ENCODE measurements at places on chromosomes 6 and 20.
A peak's percentile ranks its signal among the peaks of the same experiment; 100 is the strongest.

- DNase-seq: no peak
These were observed 102.7 kb downstream of the PTPRK start for GRCh38 chr6:128417698-128418097.

GRCh38 chr20:51583073-51583472 is 40.6 kb upstream of the NFATC2 start:
- DNase-seq: no peak

DNA sequence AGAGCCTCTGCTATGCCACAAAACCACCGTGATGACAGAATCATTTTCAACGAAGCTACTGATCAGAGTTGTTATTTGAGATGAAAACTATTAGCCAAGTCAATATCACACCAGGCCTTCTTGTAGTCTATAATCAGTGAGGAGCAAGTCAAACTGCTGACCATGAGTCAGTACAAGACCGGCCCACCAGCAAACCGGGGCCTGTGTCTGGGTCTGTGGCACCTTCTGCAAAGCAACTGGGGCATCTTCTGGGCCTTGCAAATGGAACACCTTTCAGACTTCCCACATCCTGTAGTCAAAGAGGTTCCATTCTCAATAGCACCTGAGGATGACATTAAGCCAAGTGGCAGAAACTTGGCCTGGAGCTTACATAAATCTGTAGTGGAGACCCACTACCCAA is 38.5 kb downstream of the CPXM1 start:
- DNase-seq: no peak

GRCh38 chr6:135250234-135250633 is 69.1 kb downstream of the MYB start:
- DNase-seq: peak; percentile 17

GRCh38 chr20:63212792-63213191 is 3.1 kb downstream of the YTHDF1 start:
- no peak for DNase-seq

DNA sequence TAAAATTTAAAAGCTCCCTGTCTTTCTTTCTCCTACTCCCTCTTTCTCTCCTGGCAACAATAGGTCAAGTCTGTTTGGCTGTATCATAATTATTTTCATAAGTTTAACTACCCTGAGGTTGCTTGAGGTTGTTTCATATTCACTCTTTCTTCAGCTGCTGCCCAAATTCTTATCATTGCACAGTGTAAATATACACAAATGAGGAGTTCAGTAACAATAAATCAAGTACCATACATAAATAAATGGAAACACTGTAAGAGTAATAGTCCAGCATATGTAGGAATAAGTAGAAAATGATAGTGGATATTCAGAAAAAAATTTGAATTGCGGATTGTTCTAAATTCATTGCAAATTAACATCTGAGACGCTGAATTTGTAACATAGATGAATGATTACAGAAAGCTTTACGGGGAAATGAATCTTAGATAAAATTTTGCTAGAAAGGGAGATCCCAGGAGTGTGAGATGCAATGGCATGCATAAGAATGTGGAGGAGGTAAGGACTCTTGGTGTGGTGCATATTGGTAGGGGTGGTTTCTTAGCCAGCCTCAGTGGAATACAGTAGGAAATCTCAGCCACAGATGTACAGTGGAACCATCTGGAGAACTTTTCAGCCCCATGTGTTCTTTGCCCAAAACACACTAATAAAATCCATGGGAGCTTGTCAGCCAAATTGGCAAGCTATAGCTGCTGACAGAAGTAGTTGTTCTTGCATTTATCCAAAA is 480.7 kb downstream of the HTR1B start:
- DNase-seq: no peak

DNA sequence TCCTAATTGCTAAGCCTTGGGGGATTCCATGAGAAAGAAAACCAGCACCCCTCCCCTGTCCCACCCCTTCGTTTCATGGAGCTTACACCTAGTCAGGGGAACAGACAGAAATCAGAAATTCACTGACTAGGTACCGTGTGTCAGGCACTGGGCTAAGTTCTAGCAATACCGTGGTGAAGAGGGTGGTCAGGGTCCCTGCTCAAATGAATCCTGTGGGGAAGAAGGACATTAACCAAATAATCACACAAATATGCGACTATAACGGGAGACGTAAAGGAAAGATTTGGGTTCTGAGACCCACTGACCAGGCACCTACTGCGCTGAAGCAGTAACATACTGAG is 65.1 kb upstream of the TOP1 start:
- DNase-seq: no peak

DNA sequence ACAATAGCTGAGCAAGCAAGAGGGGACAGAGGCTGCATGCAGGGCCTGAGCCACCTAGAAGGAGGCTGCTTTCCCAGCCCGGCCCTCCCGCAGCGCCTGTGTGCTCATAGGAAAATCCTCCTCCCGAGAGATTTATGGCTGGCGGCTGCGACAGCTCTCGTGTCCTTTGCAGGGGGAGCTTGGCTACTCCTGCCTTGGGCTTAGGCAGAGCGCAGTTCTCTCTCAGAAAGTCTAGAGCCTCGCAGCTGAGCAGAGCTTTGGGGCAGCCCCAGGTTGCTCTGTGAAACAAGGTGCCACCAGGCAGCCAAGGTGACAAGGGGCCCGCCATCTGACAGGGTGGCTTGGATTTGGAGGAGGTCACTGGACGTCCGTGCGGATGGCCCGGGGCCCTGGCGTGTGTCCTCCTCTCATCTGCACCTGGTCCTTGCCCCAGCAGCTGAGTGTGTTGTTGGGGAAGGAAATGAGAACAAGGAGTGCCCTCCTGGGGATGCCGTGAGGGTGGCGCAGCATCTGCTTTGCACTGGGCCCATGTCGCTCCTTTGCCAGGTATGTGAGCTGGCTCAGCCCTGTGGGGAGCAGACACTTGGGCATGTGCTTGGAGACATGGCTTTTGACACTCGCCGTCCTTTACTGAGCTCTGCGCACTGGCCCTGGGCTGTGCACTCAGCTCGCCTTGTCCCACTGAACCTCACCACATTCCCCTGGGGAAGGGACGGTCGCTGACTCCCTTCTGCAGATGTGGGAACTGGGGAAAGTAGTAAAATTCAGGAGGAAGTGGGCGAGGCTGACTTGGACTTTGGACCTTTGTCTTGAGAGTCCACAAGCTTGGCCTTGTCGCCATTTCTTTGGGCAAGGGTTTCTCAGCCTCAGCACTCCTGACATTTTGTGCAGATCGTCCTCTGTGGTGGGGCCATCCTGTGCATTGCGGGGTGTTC is 41.9 kb downstream of the EDN3 start:
- no peak for DNase-seq

DNA sequence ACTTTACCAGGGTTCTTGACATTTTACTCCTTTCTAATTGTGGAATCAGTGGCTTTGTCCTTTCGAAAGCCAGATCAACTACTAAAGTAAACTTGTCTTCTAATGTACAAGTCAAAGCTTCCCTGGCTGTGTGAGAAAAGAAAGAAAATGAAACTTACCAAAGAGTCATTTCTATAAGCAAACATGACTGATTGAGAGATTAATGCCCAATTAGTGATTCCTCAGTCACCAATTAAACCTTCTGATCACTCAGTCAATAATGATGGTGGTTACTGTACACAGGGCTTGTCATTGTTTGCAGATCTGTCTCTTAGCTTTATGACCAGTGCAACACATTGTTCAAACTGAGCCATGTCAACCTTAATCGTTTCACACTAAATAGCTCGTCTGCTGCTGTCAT is 1168.4 kb upstream of the CITED2 start:
- no peak for DNase-seq

- no peak for DNase-seq
These were observed 17.3 kb downstream of the FOXA2 start for GRCh38 chr20:22566876-22567658.

- DNase-seq: no peak
These were observed 26.4 kb downstream of the COL20A1 start for GRCh38 chr20:63319164-63320040.

DNA sequence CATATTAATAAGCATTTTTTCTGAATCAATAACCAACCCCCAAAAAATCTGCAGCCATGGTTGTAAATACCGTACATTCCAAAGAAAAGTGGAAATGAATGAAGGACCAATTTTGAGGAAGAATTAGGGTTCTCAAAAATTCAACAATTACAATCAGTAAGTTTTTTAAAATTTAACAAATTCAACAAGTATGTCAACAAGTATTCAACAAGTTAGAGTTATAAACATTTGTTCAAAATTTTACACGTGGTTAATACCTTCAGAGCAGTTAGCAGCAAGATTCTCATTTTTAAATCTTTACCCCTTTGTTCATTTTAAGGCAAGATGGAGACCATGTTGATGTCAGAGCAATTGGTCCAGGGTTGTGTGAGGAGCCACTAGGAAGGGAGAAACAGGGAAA is 27.6 kb upstream of the ANKEF1 start:
- DNase-seq: no peak

- DNase-seq: peak; percentile 83
These were observed 20.5 kb downstream of the XRN2 start for GRCh38 chr20:21323640-21324039.

GRCh38 chr6:137471986-137472385 is 22.2 kb downstream of the OLIG3 start:
- DNase-seq: no peak

GRCh38 chr20:23123886-23124285 is 37.8 kb upstream of the CD93 start:
- DNase-seq: no peak

DNA sequence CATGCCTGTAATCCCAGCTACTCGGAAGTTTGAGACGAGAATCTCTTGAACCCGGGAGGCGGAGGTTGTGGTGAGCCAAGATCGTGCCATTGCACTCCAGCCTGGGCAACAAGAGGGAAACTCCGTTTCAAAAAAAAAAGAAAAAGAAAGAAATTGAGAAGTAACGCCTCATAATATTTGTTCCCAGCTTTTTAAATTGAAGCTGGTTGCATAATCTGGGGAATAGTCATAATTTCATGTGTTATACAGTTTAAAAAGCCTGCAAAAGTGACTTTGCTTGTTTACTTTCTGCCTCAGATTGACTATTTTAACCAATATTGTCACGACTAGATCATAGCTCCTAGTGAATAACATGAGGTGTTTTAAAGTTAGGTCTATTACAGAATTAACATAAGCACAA is 7.2 kb downstream of the FAM217B start:
- DNase-seq: no peak

DNA sequence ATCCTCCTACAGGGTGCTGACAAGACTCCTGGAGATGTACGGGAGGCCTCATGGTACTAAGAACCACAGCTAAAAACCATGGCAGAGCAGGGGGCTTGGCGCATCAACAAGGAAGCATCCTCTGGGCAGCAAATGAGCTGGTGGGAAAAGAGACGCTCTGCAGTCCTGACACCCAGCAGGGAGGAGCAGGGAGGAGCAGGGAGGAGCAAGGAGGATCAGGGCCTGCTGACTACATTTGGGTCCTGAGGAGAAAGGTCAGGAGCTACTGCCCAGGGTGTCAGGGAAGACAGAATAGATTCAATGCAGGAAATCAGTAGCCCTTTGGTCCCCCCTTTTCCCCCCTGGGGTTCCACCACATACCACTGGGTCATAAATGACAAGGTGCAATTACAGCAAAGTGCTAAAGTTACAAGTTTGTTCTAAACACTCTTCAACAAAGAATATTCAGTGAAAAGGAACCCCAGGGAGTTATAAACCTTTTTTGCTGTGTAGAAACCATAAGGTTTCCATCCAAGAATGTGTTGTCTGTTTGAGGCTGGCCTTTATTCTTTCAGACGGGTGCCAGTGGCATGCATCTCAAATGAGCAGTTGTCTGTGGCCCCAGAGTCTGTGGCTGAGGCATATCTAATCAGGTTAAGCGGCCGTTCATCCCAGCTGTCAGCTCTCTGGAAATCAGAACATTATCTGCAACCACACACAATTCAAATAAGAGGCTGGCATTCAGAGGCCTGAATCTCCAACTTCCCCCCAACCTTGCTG is 325.0 kb downstream of the CDC5L start:
- no peak for DNase-seq

- DNase-seq: no peak
These were observed 4.7 kb upstream of the FOXF2 start for GRCh38 chr6:1384549-1385128.

DNA sequence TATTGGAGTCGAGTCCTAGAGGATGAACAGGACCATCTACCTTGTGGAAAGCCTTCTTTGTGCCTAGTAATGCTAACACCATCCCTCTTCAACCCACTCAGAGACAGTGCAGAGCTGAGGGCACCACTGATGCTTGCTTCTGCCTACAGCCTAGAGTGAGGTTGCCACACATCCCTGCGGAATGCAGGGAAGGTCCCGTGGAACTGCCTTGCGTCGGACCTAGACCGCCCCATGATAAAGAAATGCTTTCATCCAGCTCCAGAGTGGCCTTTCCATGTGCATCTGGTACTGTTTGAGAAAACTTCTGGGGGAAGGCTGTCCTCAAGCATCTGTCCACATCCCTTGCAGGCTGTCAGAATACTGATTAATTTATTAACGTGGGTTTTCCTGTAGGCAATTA is 168.4 kb downstream of the PHACTR1 start:
- no peak for DNase-seq

DNA sequence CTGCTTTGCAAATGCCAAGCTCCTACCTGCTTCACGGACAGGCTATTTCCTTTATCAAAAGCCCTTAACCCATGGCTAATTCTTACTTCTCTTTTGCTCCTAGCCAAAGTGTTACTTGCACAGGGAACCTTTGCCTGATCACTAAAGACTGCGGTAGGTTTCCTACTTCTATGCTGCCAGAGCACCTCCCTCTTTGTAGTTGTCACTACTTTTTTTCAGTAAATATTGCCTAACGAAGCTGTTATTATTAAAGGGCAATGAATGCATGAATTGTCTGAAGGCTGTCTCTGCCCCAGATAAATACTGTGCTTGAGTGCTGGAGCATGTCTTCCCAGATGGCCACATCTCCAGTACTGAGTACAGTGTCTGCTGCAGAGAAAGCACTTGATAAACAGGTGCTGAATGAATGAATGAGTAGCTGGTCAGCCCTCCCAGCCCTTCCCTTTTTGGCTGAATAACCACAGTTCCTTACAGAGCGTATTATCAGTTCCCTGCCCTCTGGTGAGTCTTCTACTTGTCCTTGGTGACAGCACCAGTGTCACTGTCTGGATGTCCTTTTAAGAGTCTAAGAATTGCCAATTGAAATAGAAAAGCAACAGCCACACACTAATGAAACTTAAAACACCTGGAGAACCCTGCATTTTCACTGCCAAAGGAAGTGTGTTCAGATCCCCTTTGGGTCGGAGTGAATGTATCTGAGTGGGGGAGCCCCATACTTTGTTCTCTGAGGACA is 73.6 kb upstream of the TRAF3IP2 start:
- no peak for DNase-seq

- peak; percentile 79 for DNase-seq
These were observed 38.0 kb downstream of the PIM1 start for GRCh38 chr6:37207903-37208456.

GRCh38 chr20:20405623-20406022 is 37.7 kb downstream of the INSM1 start:
- DNase-seq: no peak

GRCh38 chr6:116020738-116021137 is 40.0 kb downstream of the FRK start:
- no peak for DNase-seq

- DNase-seq: peak; percentile 35
These were observed 52.6 kb upstream of the SMIM29 start for GRCh38 chr6:34301408-34301807.

GRCh38 chr6:150143516-150144293 is 861 bp downstream of the PPP1R14C start:
- DNase-seq: no peak

GRCh38 chr20:57656252-57656820 is 36.1 kb upstream of the ZBP1 start:
- DNase-seq: no peak

GRCh38 chr6:103047567-103047966 is 1654.1 kb downstream of the GRIK2 start:
- DNase-seq: no peak

GRCh38 chr20:43541214-43541613 is 17.6 kb upstream of the SGK2 start:
- peak; percentile 70 for DNase-seq

- no peak for DNase-seq
These were observed 77.5 kb upstream of the POPDC3 start for GRCh38 chr6:105257340-105257739.
